ENCODE measurements at places on chromosomes 6 and 20.

GRCh38 chr6:159234102-159234553 lies 64.9 kb downstream of the FNDC1 start:
- peak overlapping the region; percentile 25 for H3K4me3 ChIP-seq
- H3K36me3 ChIP-seq = no peaks in the 10 kb centered on the region
- H3K4me1 ChIP-seq = no peaks in the 10 kb centered on the region
- DNase-seq = no peak
- peaks cover 20% of the 10 kb centered on the region for H3K27me3 ChIP-seq

DNA sequence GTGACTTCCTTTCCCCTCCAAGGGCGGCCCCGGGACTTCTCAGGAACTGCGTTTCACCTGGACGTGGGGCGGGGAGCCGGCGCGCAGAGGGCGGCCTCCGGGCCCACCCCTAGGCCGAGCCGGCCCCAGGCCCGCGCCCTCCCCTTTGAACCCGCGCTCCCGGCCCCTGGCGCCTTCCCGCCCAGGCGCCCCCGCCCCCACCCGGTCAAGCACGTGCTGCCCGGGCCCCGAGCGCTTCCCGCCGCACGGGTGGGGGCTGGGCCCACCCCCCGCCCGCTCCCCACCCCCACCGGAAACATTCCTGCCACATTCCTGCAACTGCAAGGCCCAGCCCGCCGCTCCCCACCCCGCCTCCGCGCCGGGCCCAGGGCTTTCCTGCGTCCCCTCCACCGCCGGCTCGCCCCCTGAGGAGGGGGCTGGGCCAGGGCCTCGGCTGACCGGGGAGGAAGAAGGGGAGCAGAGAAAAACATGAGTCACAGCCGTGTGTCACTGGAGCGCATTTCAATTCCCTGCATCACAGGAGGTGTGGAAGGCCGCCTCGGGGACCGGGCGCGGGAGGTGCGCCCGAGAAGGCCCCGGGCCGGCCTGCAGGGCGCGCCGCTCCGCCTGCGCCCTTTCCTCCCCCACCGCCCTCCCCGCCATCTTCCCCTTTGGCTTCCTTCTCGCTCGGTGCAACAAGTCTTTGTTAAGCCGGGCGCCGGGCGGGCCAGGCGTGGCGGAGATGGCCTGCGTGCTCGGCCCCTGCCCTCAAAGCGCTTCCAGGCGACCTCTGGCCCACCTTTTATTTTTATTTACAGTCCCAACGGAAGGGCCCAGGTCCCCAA lies 1.2 kb upstream of the HMGA1 start:
- H3K27me3 ChIP-seq = no peaks in the 10 kb centered on the region
- no peak for DNase-seq
- H3K4me3 ChIP-seq = peak overlapping the region; percentile 93
- peak overlapping the region; percentile 64 for H3K27ac ChIP-seq
- H3K4me1 ChIP-seq = peaks cover 5% of the 10 kb centered on the region
- peaks cover 6% of the 10 kb centered on the region for H3K36me3 ChIP-seq

- no peaks in the 10 kb centered on the region for H3K27me3 ChIP-seq
- no peak for DNase-seq
- H3K36me3 ChIP-seq = no peaks in the 10 kb centered on the region
- peaks cover 2% of the 10 kb centered on the region for H3K4me1 ChIP-seq
- no peak overlapping the region for H3K27ac ChIP-seq
Observed at GRCh38 chr20:59078231-59078630, 35.6 kb upstream of the PRELID3B start.

GRCh38 chr6:167746390-167746907 lies 80.3 kb upstream of the AFDN start:
- DNase-seq = no peak

DNA sequence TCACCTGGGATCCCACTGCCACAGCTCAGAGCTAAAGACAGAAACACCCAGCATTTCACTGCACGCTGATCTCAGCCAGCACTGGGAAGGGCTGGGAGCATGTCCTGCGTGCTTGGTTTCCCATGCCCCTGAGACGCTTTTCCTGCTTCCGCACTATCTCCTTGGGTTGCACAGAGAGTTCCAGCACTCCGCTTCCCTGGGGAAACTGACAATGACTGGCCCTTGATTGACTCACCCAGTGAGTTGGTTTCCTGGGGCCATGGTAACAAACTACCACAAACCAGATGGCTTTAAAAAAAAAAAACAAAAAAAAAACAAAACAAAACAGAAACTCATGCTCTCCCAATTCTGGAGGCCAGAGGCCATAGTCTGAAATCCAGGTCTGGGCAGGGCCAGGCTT lies 14.8 kb upstream of the MAS1L start:
- H3K36me3 ChIP-seq = no peaks in the 10 kb centered on the region
- H3K4me1 ChIP-seq = no peaks in the 10 kb centered on the region
- H3K4me3 ChIP-seq = no peak overlapping the region
- no peaks in the 10 kb centered on the region for H3K27me3 ChIP-seq
- no peak for DNase-seq

DNA sequence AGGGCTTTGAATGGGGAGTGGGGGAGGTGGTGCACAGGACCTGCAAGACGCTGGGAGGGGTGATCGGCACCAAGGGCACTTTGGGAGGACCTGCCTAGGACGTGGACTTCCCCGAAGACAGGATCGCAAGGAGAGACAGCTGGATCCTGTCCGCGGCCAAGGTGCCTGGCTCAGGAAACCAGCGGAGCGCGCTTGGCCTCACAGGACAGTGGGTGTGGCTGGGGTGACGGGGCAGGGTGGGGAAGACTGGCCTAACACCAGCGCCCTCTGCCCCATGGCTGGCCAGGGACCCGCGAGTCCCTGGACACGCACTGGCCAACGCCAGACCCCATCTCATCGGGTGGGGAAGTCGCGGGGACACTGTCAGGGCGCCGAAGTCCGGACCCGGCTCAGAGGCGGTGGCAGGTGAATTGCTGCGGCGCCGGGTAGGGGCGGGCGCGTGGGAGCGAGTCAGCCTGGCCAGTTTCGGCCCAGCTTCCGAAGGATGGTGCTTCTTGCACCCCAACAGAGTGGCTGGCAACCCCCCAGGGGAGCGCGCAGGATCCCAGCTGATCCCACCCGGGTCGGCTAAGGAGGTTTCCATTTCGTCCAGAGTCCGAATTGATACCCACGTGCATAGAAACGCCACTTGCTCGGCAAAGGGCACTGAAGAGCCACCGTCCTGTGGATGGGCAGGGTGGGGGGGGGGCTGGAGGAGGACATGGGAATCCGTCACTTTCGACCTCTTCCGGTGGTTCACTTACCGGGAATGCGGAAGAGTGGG lies 785 bp upstream of the THBD start:
- peak overlapping the region; percentile 54 for H3K4me3 ChIP-seq
- no peak for DNase-seq
- no peak overlapping the region for H3K27ac ChIP-seq
- H3K36me3 ChIP-seq = no peaks in the 10 kb centered on the region
- H3K27me3 ChIP-seq = peaks cover 24% of the 10 kb centered on the region

DNA sequence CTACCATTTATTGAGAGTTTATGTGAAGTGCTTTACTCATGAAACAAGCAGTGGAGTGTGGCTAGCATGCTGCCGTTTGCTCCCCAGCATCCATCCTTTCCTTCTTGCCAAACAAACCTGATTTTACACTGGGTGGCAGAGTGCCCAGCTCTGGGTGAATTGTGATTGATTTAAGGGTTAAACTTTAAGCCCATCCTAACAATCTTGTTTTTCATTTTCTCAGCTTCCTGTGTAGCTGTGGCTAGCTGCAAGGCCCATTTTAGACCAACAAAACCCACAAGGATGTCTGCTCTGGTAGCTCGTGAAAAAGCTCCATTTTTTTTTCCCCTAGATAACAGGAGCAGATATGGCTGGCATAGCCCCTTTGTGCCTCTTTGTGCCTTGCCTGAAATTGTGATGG lies 77.7 kb upstream of the KCNG1 start:
- DNase-seq = no peak
- H3K27ac ChIP-seq = no peak overlapping the region
- H3K27me3 ChIP-seq = no peaks in the 10 kb centered on the region
- H3K36me3 ChIP-seq = no peaks in the 10 kb centered on the region
- no peaks in the 10 kb centered on the region for H3K4me1 ChIP-seq

DNA sequence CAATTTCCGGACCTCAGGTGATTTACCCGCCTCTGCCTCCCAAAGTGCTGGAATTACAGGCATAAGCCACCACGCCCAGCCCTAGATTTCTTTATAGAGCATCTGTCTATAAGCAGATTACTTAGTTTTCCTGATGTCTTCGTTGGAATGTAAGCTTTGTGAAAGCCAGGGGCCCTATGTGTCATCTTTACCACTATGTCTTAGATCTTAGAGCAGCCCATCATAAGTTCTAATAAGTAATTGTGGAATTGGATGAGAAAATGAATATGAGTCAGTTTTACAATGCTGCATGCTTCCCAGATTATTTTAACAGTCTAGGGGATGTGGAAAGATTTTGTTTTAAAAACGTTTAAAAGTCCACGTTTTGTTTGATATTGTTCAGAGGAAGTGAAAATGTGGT lies 9.1 kb upstream of the ZBTB2 start:
- H3K4me3 ChIP-seq = no peak overlapping the region
- no peak for DNase-seq
- no peak overlapping the region for H3K27ac ChIP-seq
- H3K36me3 ChIP-seq = peaks cover 3% of the 10 kb centered on the region

- H3K36me3 ChIP-seq = no peaks in the 10 kb centered on the region
- no peak overlapping the region for H3K27ac ChIP-seq
- H3K4me3 ChIP-seq = no peak overlapping the region
Observed at GRCh38 chr20:22729180-22729579, 144.8 kb upstream of the FOXA2 start.

DNA sequence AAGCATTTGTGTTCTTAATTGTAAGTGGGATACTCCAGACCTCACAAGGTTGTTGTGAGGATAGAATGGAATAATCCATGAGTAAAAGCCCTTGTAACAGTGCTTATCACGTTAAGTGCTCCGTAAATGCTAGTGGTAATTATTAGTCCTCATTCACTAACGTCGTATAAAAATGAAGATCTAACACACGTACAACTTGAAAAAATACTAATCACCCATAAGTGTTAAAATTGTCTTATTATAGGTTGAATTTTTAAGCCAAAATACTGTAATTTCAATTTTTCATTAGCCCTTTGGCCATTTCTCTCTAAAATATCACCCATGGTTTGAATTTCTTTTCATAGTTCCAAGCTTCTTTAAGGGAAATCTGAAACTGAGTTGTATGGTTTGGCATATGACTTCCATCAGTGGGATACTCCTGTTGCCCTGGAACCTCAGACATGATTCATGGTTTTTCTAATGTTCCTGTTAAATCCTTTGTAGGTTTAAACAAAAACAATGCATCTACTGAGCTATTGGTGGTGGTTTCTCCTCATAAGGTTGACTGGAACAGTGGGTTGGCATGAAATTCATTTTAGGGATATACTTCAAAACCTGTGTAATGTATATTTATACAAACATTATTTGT lies 19.1 kb downstream of the XRN2 start:
- H3K4me3 ChIP-seq = no peak overlapping the region
- DNase-seq = no peak
- H3K4me1 ChIP-seq = 0 out of 2 replicates have a peak, but pooled peaks cover 2% of the 10 kb centered on the region
- H3K27me3 ChIP-seq = no peaks in the 10 kb centered on the region
- no peaks in the 10 kb centered on the region for H3K36me3 ChIP-seq

- H3K36me3 ChIP-seq = no peaks in the 10 kb centered on the region
- no peak overlapping the region for H3K27ac ChIP-seq
Observed at GRCh38 chr6:136446579-136447187, 103.5 kb downstream of the MAP7 start.

DNA sequence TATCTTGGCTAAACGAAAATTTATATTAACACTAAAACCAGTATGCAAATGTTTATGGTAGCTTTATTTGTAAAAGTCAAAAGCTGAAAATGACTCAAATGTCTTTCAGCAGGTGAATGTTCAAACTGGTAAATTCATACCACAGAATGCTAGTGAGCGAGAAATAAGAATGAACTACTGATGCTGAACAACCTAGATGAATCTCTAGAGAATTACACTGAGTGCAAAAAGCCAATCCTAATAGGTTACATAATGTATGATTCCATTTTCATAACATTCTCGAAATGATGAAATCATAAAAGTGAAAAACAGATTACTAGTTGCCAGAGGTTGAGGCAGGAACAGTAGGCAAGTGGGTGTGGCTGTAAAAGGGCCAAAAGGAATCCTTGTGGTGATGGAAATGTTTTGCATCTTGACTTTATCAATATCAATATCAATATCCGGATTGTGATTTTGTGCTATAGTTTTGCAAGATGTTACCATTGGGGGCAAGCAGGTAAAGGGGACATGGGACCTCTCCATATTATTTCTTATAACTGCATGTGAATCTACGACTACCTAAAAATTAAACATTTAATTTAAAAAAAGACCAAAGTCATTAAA lies 26.1 kb downstream of the ZNF311 start:
- H3K27me3 ChIP-seq = no peaks in the 10 kb centered on the region
- DNase-seq = no peak
- no peaks in the 10 kb centered on the region for H3K36me3 ChIP-seq
- no peak overlapping the region for H3K4me3 ChIP-seq

DNA sequence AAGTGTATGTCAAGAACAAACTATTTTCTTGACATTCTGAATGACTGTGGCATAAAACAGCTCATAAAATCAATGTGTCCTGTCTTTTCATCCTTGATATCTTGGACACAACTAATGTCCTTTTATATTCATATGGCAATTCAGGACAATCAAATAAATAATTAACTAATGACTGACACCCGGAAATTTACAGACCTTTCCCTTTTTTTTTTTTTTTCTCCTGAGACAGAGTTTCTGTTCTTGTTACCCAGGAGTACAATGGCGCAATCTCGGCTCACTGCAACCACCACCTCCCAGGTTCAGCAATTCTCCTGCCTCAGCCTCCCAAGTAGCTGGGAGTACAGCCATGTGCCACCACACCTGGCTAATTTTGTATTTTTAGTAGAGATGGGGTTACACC lies 107.1 kb upstream of the LGSN start:
- no peak overlapping the region for H3K27ac ChIP-seq
- H3K4me3 ChIP-seq = no peak overlapping the region
- no peaks in the 10 kb centered on the region for H3K27me3 ChIP-seq
- no peak for DNase-seq

GRCh38 chr20:8215361-8215781 lies 83.3 kb downstream of the PLCB1 start:
- H3K36me3 ChIP-seq = no peaks in the 10 kb centered on the region
- no peaks in the 10 kb centered on the region for H3K4me1 ChIP-seq
- DNase-seq = no peak
- no peak overlapping the region for H3K27ac ChIP-seq
- H3K4me3 ChIP-seq = no peak overlapping the region
- no peaks in the 10 kb centered on the region for H3K27me3 ChIP-seq

DNA sequence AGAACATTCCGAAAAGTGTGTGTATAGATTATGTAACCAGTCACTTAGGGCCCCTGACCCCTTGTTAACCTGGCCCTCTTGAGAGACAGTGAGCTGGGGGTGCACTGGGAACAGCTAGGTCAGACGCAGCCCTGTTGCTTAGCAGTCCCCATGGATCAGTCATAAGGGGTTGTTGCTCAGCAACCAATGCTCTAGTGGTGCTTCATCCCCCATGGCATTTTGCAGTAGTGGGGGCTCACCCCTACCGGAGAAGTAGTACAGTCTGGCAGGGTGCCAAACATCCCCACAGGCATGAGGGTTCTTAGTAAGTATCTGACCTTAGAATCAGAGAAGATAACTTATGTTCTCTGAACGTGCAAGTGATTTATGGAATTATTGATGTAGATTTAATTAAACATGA lies 12.3 kb downstream of the PKIB start:
- H3K36me3 ChIP-seq = no peaks in the 10 kb centered on the region
- DNase-seq = no peak
- no peaks in the 10 kb centered on the region for H3K27me3 ChIP-seq

Measured in iPS DF 6.9 (cell line).